CD4-positive, alpha-beta T cell treated with Interleukin-4 for 1 hour (primary cell): ENCODE measurements at places on chromosomes 3 and 15.
A peak's percentile ranks its signal among the peaks of the same experiment; 100 is the strongest.

DNA sequence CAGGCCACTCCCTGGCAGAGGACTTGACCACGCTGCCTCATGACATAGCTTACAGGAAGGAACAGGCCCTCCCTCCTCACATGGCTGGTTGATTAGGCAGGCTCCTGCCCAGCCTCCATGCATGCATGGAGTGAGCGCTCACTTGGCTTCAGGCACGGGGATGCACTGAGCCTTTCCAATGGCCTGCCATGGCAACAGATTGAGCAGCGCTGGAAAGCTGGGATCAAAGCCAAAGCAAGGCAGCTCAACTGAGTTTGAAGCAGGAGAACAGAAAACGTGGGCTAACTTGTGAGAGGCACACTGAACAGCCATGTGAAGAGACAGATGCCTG, 5.9 kb upstream of the GRAMD2A start:
- DNase-seq = no peak

DNA sequence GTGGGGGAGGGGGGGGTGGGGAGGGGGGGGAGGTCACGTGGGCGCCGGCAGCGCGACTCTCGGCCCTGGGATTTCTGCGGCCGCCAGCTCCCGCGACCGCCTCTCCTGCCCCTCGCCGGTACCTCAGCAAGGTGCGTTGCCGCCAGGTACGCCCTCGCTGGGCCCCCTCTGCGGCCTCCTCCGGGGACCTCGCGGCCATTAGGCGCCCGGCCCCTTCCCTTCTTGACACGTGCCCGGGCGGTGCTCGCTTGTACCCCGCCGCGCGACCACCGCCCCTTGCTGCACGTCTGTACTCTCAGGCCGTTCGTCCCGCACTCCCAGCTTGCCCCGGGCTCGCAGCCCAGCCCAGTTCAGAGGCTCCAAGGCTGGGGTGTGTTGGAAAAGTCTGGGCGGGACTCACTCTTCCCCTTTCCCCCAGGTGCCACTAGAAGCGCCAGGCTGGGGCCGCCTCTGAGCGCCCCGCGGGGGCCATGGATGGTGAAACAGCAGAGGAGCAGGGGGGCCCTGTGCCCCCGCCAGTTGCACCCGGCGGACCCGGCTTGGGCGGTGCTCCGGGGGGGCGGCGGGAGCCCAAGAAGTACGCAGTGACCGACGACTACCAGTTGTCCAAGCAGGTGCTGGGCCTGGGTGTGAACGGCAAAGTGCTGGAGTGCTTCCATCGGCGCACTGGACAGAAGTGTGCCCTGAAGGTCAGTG, at the start of gene MAPKAPK3:
Gene MAPKAPK3 (plus strand): TSS at position 56 of the 696 bp plus-strand sequence. CDS start 415 bp downstream, at position 471.
- DNase-seq = peak; percentile 44

GRCh38 chr3:9036404-9037131, 73.3 kb upstream of the RAD18 start:
- no peak for DNase-seq

DNA sequence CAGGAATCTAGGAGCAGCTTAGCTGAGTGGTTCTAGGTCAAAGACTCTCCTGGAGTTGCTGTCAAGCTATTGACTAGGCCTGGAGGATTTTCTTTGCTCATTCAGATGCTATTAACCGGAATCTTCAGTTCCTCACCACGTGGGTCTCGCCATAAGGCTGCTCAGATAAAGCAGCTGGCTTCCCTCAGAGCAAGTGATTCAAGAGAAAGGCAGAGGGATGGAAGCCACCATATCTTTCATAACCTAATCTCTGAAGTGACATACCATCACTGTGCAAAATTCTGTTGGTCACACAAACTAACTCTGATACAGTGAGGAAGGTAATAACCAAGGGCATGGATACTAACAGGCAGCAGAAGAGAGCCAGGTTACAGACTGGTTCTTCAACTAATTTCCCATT, 72.7 kb upstream of the FLNB start:
- no peak for DNase-seq

DNA sequence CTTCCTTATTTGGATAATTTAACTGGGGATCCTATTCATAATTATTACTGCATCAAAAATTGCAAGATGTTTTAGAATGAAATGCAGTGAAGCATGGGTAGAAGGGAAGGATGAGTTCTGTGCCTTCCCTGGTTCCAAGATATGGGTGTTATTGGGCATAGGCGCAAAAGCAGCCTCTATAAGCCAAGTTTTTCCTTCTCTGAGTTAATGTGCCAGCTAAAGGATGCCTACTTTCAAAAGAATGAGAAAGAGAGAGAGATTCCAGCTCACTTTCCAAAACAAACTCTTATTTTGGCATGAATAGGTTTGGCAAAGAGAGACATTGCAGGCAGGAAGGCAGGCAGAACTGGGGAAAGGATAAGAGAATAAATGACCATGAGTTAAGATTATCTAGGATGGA, 270.2 kb downstream of the TAFA4 start:
- no peak for DNase-seq

- DNase-seq = peak; percentile 38
Measured at GRCh38 chr3:194032828-194033435, 103.0 kb upstream of the HES1 start.

DNA sequence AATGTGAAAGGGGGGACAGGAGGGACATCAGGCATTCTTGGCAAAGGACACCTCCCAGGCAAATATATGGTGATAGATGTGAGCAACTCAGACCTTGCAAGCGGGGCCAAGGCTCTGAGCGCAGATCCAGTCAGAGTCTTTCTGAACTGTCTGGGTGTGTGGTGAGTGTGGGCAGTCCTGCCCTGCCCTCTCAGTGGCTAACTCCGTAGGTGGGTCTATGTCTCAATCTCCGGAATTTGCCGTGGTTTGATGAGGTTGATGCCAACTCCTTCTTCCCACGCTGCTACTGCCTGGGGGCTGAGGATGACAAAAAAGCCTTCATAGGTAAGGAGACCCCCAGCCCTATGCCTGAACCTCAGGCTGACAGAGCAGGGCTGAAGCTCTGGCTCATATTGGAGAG, 7.4 kb downstream of the TTLL3 start:
- DNase-seq = no peak

DNA sequence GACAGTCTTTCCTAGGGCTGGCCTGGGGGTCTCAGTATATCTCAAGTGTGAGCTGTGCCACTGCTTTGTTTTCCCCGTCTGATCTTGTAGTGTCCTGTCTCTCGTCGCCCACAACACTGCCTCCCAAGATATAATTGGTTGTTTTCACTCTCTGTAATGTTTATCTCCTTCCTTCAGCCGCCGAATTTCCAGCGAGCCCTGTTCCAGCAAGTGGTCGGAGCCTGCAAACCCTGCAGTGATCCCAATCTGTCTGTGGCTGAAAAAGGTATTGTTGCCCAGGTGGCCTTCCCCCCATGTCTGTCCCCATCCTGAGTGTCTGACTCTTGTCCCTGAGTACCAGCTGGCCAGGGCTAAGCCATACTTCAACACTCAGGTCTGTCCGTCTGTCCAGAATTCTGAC, 9.5 kb upstream of the MANF start:
- DNase-seq = no peak

DNA sequence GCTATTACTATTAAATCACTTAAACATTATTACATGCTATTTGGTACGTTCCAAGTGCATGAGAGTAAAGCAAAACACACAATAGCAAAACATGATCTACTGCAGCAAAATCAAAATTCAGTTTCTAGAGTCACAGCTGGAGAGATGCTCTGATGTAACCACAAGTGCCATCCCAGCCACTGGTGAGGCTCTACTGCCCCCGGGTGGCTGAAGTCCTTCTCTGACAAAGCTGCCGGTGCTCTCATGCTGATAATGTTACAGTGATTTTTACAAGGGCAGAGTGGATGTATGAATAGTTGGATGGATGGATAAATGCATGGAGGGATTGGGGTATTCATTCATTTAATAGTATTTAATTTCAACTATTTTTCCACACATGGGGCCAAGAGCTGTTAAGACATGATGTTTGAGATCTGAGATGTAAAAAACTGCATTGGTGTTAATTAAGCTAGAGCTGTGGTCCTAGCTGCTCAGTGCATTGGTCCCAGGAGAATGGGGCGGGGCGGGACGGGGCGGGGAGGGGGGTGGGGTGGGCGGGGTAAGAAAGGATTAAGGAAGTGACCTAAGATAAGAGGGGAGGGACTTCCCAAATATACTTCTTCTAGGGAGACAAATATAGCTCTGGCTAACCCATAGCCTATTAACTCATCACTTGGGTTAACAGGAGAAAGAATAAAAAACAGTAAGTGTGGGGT, 5.3 kb upstream of the SPESP1 start:
- DNase-seq = peak; percentile 42

DNA sequence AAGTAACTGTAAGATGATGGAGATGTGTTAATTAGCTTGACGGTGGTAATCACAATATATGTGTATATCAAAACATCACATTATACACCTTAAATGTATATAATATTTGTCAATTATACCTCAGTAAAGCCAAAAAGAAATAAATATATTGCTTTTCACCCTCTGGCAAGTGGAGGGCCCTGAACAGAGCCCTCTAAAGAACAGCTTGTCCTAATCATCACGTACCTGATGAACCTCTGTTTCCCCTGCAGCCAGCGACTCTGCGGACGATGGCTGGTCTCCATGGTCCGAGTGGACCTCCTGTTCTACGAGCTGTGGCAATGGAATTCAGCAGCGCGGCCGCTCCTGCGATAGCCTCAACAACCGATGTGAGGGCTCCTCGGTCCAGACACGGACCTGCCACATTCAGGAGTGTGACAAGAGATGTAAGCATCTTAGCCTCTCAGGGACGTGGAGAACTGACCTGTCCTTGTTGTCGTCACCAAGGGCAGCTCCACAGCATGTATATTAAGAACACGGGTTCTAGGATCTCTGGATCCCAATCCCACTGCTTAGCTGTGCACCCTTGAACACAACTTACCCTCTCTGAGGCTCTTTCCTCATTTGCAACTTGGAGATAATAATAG, 6.3 kb downstream of the THBS1 start:
- DNase-seq = no peak

DNA sequence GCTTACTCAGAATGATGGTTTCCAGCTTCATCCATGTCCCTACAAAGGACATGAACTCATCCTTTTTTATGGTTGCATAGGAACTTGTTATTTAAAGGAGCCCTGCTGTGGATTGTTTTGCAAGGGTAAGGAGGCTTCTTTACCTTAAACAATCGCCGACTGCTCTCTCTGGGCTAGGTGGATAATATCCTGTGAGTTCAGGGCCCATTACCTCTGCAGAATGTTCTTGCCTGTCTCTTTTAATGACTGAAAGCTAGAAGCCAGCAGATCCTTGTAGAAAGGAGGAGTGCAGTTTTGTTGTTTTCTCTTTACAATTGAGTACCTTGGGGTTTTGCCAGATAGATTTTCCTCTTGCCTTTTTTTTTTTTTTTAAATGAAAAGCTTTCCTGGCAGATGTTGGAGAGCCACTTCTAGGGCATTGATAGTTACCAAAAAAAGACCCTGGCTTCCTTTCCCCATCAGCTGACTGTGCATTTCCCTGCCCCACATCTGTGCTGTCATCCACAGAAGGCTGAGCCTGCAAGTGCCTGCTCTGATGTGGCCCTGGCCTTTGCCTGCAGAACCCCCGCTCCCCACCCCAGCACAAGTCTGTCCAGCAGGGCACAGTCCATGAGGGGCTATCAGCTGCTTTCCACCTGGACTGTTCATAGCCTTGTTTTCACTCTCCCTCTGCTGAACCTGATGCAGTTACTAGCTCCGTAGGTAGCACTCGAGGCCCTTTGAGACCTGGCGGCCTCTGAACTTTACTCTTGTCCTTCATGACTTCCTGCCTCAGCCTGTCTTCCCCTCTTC, 113.1 kb downstream of the CHCHD6 start:
- DNase-seq = no peak

- DNase-seq = no peak
Measured at GRCh38 chr3:134485075-134485717, 589 bp downstream of the ANAPC13 start.

DNA sequence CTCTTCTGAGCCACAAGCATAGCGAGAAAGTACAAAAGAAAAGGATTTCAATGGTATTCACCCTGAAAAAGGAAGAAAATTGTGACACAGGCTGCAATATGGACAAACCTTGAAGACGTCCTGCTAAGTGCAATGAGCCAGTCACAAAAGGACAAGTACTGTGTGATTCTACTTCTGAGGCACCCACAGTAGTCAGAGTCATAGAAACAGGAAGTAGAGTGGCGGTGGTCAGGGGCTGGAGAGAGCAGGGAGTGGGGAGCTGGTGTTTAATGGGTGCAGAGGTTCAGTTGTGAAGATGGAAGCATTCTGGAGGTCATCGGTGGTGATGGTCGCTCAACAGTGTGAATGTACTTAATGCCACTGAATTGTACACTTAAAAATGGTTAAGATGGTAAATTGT, 180.5 kb downstream of the APBA2 start:
- no peak for DNase-seq

DNA sequence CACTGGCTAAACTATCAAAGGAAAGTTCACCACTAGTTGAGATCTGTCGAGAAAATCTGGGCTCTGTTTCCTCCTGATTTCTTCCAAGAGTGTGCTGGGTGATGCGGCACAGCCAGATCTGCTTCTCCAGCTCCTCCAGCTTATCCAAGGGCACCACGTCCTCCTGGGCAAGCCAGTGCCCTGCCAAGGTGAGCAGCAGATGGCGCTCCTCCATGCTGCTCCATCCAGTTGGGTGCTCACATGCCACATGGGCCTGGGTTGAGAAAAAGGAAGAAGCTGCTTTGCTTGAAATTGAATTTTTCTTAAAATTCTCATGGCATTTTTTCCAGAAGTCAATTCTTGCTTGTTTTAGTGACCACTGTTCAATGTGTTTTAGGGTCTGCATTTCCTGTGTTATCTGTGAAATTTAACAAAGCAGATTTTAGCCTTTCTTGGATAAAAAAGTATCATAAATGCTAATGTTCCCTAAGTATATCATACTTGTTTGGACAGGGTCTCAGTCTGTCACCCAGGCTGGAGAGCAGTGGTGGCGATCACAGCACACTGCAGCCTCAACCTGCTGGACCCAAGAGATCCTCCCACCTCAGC, 47.3 kb downstream of the EIF3J start:
- DNase-seq = peak; percentile 67

- no peak for DNase-seq
Measured at GRCh38 chr15:56240390-56240789, 3.3 kb downstream of the RFX7 start.

DNA sequence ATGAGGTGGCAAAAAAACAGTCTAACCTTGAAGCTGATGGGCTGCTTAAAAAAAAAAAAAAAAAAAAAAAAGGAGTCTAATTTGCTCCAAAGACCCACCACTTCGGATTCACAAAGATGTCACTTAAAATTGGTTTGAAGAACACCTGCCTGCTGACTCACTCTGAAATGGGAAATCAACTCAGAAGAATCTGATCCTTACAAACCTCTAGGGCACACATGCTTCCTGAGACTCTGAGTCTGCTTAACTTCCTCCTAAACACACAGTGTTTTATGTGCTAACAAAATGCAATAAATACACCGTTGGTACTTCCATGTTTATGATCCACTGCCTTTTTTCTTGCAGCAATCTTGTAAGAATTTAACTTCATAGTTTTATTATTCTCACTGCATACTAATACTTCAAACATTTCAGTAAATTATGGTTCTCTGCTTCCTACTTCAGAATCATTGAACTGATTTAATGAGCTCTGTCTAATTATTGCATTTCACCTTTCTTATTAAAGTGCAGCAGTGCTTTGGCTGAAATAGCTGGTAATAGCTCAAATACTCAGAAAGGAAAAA, 73.0 kb upstream of the FRMD4B start:
- no peak for DNase-seq
